Ovary (tissue), 10 donors: ENCODE measurements at places on chromosomes 7 and 10. TPM values are rescaled to one million over a fixed set of nuclear protein-coding genes. Genes with fewer than 3 reads are reported as not detected.

AKR1C8 gene
- total RNA-seq, result not detected

PALS2 gene
- 271 TPM for total RNA-seq

DNA sequence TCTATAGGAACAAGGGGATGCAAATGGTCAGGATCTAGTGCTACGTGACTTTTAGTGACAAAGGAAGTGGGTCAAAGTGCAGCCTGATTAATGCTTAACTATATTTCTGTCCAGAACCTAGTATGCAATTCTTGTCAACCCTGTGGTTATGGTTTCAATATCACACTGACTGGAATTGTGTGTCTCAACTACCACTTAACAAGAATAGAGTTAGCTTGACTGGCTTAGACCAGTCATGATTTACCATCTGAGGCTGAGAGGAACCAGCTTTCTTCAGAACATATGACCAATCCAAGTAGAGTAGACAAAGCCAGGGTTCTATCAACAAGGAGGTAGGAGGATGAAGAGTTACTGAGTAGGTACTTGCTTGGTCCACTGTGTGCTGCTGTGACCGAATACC, 54.4 kb downstream of the MYPN start:
- DNase-seq, result no peak

GRCh38 chr7:108384716-108385483, 71.3 kb downstream of the NRCAM start:
- no peak for DNase-seq

DNA sequence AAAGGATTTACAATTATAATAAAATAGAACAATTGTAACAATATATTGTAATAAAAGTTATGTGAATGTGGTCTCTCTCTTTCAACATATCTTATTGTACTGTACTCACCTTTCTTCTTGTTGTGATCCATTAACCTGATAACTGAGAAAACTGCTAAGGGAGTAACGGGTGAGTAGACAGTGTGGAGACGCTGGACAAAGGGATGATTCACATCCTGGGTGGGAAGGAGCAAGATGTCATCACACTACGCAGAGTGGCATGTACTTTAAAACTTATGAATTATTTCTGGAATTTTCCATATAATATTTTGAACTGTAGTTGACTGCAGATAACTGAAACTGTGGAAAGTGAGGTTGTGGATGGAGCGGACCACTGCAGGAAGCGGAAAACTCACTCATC, 91.2 kb upstream of the PLPP4 start:
- no peak for DNase-seq

DNA sequence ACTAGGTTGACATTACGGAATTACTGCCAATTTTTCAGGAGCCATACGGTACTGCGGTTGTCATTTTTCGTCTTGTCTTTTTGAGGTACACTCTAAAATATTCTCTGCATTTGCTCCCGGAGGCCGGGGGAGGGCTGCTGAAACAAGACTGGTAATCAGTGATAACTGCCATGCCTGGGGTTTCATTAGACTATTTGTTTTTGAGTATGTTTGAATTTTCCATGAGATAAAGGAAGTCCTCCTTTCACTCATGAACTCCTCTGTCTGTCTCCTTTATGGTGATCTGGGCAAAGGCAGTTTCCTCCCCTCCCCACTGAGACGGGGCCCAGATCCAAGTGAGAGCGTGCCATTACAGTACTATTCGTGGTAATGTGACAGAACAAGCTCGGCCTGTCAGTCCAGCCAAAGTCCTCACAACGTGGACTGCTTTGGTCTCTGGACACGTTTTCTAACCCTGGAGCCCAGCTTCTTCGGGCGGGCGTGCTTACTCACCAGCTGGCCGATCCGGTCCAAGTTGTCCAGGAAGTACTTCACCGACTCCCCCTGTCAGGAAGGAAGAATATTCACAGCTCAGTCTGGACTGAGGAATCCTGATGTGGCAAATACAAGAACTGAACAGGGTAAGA, 45.1 kb downstream of the AMZ1 start:
- peak; percentile 64 for DNase-seq

GRCh38 chr7:34357068-34357467, 300.9 kb upstream of the NPSR1 start:
- no peak for DNase-seq

DNA sequence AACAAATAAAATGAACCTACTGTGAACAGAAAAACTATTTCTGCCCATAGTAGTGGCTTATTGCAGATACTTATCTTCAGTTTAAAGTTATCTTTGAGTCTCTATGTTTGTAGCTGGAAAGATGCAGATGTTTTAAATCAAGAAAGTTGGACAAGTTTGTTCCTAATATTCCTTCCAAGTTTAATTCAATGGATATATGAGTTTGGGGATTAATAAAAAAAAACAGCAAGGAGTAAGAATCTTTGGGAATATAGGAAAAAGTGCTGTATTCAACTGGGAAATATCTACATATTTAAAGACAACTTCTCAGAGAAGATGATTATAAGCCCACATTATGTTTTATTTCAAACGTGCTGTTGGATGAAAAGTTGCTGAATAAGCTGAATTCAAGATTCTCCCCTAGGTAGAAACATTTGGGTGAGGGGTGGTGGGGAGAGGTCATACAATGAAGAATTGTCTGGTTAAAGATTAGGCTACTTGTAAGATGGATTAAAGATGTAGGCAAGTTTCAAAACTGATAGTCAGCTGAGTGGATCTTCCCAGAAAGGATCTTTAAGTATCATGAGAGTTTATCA, 1135.2 kb downstream of the CNTNAP2 start:
- DNase-seq, result no peak

DNA sequence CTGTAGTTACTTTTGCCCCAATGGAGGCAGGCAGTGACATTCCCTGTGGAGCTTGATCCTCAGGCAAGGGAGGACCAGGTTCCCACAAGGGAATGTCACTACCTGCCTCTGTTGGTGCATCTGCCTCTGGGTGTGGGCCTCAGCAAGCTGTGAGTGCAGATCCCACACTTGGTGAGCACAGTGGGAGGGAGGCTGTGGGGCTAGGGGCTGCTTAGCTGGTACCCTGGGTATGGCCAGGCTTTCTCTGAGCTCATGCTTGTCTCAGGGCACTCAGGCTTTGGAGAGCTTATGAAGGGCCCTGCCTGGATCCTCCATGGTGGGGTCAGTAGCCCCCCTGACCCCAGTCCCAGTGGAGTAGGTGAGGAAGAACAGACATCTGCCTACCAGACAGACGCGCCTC, 16.2 kb upstream of the ZNF488 start:
- DNase-seq, result no peak

GRCh38 chr10:15792777-15793176, 67.5 kb downstream of the MINDY3 start:
- DNase-seq, result no peak
